Lower lobe of right lung (tissue), 2 donors: ENCODE measurements at places on chromosomes 7 and 10. TPM values are rescaled to one million over a fixed set of nuclear protein-coding genes. Genes with fewer than 3 reads are reported as not detected.

DNA sequence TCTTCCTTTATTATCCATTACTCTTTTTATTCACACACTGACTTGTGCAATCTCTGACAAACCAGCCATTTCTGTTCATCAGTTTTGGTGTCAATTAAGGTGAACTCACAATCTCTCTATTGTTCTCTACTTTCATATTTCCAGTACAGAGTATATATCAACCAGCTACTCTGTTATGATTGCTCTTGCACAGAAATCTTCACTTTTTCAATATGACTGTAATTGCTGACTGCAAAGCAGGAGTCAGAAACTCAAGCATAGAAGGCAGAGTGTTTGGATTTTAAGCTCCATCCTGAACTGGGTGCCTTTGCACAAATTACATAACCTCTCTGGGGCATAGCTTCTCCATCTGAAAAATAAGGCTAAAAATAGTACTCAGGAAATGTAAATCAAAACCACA lies 1042.0 kb downstream of the GRM8 start:
- H3K4me1 ChIP-seq = no peaks in the 10 kb centered on the region
- H3K4me3 ChIP-seq = no peak overlapping the region
- H3K27ac ChIP-seq = no peak overlapping the region
- no peaks in the 10 kb centered on the region for H3K36me3 ChIP-seq
- no peak for DNase-seq

GRCh38 chr10:101845893-101846292 lies 2.3 kb upstream of the KCNIP2 start:
- H3K36me3 ChIP-seq = peaks cover 38% of the 10 kb centered on the region
- no peak overlapping the region for H3K4me3 ChIP-seq
- peak; percentile 15 for DNase-seq
- H3K27ac ChIP-seq = no peak overlapping the region
- H3K27me3 ChIP-seq = no peaks in the 10 kb centered on the region

The CTTNBP2 gene
- total RNA-seq = 6.6 TPM

The GRIFIN gene
- not detected for total RNA-seq

The PCLO gene
- 2.9 TPM for total RNA-seq

DNA sequence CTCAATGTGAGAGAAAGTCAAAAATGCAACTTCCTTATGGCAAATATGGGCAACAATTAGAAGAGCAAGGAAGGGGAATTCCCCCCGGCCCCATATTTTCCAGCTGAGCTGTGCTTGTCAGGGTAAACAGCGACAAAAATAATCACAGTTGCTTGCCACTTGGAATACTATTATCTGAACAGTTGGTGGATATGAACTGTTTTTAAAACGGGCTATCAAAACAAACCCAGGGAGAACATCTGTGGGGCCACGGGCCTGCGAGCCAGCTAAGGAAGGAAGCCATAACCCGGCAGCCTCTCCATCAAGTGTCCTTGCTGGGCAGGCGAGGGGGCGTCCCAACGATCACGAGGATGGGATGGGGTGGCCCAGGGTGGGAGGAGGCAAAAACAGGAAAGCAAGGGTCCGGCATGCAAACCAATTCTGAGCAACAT lies 228.4 kb downstream of the ARHGAP12 start:
- H3K27me3 ChIP-seq = no peaks in the 10 kb centered on the region
- no peaks in the 10 kb centered on the region for H3K36me3 ChIP-seq
- no peak for DNase-seq
- peaks cover 61% of the 10 kb centered on the region for H3K4me1 ChIP-seq
- peak overlapping the region; percentile 94 for H3K27ac ChIP-seq
- no peak overlapping the region for H3K4me3 ChIP-seq

- no peak overlapping the region for H3K4me3 ChIP-seq
- no peak for DNase-seq
- H3K27me3 ChIP-seq = no peaks in the 10 kb centered on the region
- H3K36me3 ChIP-seq = no peaks in the 10 kb centered on the region
- H3K4me1 ChIP-seq = no peaks in the 10 kb centered on the region
- H3K27ac ChIP-seq = no peak overlapping the region
These were observed 23.7 kb downstream of the CRHR2 start for GRCh38 chr7:30658479-30659074.

DNA sequence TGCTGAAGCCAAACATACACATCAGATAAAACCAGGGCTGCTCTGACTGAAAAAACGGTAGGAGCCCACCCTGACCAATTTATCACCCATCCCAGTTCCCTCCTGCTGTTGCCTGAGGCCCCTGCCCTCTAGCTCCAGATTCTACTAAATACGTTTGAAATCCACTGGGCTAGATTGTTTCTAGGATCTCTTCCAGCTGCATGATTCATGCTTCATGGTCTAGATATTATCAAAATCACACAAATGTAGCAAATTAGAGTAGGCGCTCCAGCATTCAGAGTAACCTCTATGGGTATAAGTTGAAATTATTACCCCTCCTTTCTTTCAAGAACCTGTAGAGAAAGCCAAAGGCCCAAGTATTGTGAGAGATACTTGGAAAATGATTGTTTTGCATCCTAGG lies 151.2 kb upstream of the FAM13C start:
- no peak overlapping the region for H3K4me3 ChIP-seq
- no peaks in the 10 kb centered on the region for H3K27me3 ChIP-seq
- H3K27ac ChIP-seq = no peak overlapping the region
- H3K36me3 ChIP-seq = no peaks in the 10 kb centered on the region
